ENCODE measurements at places on chromosomes 6 and 20. TPM values are rescaled to one million over a fixed set of nuclear protein-coding genes. Genes with fewer than 3 reads are reported as not detected.

Gene WFDC2
- total RNA-seq, result 295 TPM

- DNase-seq, result peak; percentile 3
Measured at GRCh38 chr6:148608199-148608951, 138.5 kb upstream of the UST start.

DNA sequence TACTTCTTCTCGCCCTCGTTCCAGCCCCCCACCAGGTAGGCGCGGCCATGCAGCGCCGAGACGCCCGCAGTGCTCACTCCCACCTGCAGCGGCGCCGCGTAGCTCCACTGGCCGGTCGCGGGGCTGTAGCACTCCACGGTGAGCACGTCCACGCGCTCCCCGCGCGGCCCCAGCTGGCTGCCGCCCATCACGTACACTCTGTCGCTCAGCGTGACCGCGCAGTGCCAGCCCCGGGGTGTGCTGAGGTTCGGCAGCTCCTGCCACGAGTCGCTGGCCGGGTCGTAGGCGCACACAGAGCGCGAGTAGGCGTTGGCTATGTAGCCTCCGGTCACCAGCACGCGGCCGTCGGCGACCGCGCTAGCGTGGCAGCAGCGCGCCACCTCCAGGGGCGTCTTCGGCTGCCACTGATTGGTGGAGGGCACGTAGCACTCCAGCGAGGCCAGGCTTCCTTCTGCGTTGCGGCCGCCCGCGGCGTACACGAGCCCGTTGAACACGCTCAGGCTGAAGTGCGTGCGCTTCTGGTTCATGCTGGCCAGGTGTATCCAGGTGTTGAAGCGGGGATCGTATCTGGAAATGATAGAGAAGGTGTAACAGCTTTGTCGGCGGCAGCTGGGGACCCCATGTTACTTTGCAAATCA is 13.7 kb downstream of the KLHL31 start:
- peak; percentile 89 for DNase-seq

- DNase-seq, result peak; percentile 29
Measured at GRCh38 chr20:33373735-33374605, 27.3 kb downstream of the CDK5RAP1 start.

GRCh38 chr6:103326760-103327757 is 1532.7 kb downstream of the HACE1 start:
- DNase-seq, result no peak
